ENCODE measurements at places on chromosomes 7 and 10.

GRCh38 chr10:71230656-71231025, 18.3 kb downstream of the UNC5B start:
- peak; percentile 24 for DNase-seq

DNA sequence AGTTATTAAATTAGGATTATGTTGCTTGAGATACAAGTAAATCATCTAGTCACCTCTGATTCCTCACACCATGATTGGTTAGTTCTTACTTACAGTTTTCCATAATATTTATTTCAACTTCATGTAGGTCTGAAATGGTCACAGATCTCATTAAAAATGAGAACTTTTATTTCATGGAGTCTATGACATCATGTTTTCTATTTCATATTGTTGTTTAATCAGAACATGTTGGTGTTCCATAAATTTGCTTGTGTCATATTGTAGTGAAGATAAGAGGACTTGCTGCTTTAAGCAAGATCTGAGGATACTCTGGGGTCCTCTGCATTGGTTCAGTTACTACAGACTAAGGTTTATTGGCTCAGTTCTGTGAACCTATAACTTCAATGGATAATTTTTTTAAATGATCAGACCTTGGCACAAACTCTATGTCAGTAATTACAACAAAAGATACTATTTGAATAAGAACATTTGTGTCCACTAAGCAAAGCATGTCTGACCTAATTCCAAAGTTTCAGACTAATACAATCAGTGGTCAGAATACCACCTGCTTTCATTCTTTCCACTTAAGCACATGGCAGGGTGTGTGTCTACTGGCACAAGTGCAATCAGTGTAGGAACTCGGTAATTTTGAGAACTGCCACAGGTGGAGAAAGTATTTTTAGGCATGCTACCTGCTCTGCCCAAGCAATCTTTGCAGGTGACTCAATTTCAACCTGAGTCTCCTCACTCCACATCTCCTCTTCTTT, 68.5 kb downstream of the CCDC71L start:
- no peak for DNase-seq

GRCh38 chr10:103465411-103466179, 6.9 kb upstream of the CALHM1 start:
- DNase-seq: no peak

DNA sequence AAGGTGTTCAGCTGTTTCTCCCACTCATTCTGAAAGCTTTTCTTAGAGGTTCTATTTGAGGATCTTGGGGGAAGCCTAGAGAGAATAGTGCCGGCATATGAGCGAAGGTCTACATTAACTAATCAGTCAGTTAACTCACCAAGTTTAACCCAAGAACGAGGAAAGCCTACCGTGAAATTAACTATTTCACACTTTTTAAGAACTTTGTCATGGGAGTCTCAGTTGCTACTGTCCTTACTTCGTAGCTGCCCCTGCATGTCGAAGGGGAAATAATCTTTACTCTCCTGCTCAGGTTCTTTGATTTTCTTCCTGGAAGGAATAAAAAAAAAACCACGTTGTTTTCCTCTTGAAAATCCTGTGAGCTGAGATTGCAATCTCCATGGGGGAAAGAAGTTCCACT, 115.1 kb downstream of the FRMD4A start:
- no peak for DNase-seq

DNA sequence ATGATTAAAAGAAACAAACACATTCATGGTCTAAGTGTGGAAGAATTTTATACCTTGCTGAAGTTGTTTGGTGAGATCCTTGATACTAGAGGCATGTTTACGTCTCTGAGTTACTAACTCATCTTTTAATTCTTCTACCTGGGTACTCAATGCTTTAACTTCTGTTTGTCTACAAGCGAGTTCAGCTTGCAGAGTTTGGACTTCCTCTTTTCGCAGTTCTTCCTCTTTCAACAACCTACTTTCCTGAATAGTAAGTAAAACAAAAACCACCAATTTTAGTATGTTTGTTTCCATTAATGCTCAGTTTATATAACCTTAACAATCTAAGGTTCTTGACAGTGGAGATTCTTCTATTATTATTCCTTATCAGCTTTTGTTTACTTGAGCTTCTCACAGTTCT, 42.9 kb downstream of the CCDC186 start:
- DNase-seq: no peak
